ENCODE measurements at places on chromosomes 1 and 21.

- no peak for DNase-seq
Measured at GRCh38 chr1:23376890-23377811, 7.5 kb upstream of the ZNF436 start.

DNA sequence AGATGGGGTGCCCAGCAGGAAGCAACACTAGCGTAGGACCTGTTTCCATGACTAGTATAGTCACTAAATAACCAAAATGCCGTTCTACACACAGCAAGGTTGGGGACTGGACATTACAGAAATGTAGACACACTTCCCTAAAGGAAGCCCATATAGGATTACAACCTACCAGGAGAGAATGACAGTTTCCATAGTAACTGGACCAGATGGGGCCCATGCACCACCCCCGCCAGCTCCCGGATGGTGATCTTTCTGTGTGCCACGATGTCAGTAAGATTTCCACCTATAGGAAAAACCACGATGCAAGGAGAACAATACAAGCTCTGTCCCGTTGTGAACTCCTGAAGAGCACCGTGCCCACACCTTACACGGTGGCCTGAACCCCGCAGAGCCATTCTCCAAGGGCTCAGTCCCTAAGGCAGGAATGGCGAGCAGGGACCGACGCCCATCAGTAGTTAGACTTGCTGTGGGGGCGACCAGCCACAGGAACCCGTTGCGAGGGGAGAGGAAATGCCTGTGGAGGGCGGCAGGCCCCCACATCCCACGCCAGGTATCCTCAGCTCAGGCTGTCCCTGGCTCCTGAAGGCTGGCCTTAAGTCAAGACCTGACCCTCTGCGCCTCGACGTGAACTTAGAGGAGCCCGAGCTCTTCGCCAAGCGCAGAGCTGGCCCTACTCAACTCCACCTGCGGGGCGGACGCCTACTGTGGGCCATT is 13.6 kb upstream of the CEP85 start:
- DNase-seq, result no peak

GRCh38 chr21:45261093-45261492 is 26.6 kb downstream of the POFUT2 start:
- DNase-seq, result no peak

GRCh38 chr1:40842691-40843090 is 19.5 kb downstream of the CITED4 start:
- DNase-seq, result no peak

DNA sequence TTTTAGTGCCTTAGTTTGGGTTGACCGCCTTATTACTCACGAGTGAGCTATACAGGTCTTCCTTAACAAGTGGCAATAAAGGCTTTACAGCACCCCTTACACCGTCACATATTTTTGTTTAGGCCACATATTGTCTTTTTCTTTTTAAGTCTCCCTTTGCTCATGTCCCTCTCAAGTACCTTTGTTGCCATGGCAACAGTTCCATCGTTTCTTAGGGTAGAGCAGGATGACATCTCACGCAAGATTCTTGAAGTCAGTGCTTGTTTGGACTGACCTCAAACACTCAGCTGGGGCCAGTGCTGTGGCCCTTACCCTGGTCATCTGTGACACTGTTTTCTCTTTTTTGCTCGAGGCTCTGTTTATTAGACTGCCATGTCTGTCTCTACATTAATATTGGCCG is 69.8 kb downstream of the PBX1 start:
- DNase-seq, result no peak

GRCh38 chr1:147904726-147905125 is 2.1 kb downstream of the GJA8 start:
- no peak for DNase-seq

DNA sequence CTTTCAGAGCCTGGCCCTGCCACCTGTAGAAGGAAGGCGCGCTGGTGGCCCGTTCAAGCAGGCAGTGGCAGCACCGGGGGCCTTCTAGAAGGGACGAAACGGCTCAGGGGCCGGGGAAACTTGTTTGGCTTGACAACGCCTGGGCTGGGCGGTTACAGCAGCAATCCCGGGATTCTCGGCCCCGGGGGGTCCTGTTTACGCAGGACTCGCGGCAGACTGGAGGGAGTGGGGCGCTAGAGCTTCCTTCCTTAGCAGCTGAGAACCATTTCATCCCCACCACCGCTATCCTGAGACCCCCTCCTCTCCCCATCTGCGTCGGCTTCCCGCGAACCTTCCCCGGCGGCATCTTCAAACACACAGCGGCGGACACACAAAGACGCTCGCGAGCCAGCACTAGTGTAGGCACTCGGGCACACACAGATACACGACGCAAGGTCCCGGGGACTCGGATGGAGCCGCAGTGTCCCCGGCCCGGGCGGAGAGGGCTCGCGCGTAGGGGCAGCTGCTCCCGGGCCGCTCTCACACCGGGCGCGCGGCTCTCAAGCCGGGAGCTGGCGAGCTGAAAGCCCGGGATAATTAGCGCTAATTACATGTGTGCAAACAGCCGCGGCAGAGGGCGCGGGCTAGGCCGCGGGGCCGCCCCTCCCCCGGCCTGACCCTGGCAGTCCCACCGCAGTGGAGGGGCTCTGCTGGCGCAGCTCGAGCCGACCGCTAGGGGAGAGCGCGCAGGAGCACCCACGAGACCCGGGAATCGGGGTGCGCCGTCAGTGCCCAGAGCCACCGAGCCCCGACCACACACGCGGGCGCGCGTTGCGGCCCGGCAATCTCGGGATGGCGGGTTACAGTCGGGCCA is 271.4 kb downstream of the FOXD2 start:
- DNase-seq, result no peak

DNA sequence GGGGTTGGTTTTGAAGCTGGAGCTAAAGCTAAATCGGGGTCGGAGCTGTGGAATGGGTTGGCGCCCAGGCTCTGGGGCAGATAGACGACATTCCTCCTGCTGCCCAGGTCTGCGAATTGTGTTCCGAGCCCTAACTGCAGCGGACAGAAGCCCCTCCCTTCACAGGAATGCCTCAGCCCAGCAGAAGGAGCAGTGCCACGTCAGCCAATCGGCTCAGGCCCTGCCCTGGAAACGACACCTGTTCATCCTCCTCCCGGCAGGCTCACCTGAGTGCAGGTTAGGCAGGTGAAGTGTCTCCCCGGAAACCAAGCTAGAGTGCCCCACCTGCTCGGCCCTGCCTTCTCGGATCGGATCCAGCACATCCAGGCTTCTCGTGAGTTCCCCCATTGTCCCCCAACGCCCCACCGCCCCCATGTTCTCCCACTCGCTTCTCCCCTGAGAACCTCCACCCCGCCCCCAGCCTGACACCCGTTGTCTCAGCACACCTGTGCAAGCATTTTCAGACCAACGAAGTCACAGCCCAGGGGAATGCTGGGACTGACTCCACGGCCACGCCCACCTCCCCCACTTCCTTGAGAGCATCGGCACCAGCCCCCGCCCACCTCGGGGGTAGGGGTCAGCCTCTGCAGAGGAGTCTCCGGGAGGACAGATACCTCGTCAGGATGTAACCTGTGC is 775 bp downstream of the TMEM125 start:
- no peak for DNase-seq

DNA sequence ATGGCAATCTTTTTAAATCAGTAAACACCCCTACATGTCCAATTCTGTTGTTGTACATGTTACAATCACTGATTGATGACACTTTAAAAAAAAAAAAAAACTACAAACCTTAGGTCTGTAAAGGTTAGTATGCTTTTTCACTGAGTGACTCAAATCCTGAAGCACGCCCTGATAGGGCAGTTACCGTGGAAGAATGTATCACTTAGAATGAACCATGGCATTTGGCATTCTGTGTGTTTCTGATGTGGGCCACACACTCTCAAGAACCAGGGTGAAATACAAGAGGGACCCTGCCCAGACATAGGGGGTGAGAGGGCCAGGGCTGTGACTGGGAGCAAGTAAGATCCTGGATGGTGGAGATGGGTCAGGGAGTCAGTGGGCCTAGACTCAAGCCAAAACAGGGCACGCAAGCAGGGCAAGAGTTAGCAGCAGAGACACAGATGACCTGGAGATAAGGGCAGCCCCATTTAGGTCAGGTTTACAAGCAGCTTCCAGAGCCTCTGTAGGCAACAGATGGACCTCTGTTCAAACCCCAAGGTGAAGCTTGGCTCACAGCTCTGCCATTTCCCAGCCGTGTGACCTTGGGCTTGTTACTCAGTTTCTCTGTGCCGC is 47.6 kb upstream of the DMRTB1 start:
- DNase-seq, result no peak

- no peak for DNase-seq
Measured at GRCh38 chr21:46181436-46181835, 2.8 kb downstream of the SPATC1L start.

DNA sequence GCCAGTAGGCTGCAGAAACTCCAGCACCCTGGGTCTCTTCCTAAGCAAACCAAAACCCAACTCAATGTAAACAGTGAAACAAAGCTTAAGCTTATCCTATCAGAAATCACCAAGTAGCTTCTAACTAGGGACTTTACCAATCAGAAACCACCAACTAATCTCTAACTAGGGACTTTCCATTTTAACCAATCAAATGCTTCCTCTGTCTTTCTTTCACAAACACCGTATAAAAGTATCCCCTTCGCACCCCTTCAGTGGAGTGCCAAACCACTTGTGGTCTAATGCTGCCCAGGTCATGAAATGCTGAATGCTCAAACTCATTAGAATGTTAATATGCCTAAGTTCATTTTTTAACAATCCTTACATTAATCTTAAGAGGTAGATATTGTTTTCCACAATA is 250.5 kb upstream of the DUSP10 start:
- no peak for DNase-seq

DNA sequence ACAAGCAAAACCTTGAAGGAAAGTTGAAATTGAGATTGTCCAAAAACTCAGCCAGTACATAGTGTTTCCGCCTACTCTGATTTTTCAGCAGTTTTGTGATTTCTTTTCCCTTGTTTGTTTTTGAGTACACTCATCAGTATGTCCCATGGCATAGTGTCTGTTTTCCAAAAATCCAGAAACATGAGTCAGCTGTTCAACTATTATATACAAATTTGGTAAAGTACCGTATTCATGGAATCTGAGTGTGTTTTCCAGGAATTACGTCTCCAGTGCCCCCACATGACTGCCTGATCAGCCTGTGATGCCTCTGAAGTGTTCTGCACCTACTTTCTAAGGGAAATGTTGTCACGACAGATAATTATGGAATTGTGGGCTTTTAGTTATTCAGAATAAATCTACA is 186.8 kb downstream of the LTN1 start:
- no peak for DNase-seq

DNA sequence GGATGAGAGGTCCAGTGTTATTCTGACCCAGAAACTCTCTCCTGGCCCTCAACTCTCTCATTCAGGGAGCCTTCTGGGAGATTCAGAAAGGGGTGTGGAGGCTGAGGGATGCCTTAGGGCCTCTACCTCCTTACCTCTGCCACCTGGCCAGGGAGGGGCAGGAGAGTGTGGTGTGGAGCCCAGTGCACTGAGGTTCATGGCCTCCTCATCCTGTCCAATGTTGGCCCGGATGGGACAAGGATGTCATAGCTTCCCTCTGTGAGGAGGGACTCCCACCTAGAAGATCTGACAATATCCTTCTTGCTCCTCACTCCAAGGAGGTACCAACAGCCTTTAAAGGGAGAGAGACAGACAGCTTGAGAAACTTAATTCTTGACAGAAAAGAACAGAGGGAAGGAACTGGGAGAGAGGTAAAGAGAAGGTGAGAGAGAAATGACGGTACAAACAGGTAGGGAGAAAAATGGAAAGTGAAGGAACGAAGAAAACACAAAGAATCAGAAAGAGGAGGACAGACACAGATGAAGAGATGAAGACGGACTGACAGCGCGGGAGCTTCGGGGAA is 779 bp downstream of the BEND5 start:
- no peak for DNase-seq
